ENCODE measurements at places on chromosomes 11 and 22.

- DNase-seq = no peak
These were observed 247.7 kb downstream of the DDX10 start for GRCh38 chr11:108912581-108912980.

DNA sequence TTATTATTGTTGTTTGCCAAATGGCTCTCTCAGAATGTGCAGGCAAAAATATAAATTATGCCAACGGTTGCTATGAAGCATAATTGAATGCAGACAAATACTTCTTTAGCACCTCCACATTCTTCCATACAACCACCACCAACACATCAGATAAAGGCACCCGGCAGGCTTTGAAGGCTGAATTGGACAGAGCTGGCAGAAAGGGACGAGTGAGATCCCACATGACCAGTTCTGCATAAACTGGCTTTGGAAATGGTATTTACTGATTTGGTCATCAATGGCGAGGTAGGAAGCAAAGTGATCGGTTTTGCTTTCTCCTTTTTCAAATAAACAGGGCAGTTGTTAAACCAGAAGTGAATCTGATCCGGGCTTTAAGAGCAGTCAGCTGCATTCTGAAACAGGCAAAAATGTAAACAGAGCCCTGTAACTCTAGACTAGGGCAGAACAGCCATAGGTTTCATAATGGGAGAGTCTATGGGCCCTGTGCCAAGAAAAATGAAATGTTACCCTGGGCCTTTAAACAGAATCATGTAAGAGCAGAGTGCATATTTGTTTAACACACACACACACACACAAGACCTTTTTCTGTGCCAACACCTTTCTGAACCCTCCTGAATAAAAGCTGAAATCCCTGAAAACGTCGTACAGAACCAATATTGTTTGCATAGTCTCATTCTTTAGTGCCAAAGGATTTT, 97.7 kb downstream of the MPPED2 start:
- DNase-seq = no peak

DNA sequence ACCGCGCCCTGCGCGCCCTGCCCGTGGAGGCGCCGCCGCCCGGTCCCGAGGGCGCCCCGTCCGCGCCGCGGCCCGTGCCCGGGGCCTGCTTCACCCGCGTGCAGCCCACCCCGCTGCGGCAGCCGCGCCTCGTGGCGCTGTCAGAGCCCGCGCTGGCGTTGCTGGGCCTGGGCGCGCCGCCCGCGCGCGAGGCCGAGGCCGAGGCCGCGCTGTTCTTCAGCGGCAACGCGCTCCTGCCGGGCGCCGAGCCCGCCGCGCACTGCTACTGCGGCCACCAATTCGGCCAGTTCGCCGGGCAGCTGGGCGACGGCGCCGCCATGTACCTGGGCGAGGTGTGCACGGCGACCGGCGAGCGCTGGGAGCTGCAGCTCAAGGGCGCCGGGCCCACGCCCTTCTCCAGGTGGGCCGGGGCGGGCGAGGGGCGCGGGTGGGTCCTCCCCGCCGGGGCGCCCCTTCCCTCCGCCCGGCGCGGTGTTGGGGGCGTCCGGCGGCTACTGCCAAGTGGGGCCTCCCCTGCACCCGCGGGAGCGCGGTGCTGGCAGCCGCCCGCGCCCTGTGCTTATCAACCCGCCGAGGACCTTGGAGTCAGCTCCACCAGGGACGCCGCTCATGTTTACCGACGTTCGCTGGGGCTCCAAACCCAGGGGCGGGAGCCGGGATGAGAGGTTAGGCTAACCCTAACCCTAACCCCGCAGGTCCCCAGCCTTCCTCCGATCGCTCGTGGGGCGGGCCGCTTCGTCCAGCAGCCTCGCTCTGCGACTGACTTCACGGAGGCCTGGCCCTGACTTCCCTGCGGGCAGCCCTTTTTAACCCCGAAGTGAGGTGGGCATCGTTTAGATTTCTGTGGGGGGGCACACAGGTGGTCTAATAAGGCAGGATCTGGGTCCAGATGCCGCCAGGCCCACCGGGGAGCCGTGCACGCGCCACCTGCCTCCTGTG, 649 bp downstream of the SELENOO start:
- DNase-seq = no peak

DNA sequence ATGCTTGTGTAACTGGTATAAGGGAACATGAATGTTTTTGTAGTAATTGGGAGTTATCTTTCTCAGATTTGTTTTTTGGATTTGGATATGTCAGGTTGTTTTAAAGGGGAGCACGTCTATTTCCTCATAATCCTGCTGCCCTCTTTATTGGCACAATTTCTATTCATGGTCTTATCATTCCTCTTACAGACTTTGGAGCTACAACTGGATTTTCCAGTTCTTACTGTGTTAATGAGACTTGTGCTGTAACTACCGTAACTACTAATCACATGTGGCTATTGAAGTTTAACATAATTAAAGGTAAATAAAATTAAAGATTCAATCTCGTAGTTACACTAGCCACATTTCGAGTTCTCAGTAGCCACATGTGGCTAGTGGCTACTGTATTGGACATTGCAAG, 1.9 kb downstream of the FDX1 start:
- no peak for DNase-seq

DNA sequence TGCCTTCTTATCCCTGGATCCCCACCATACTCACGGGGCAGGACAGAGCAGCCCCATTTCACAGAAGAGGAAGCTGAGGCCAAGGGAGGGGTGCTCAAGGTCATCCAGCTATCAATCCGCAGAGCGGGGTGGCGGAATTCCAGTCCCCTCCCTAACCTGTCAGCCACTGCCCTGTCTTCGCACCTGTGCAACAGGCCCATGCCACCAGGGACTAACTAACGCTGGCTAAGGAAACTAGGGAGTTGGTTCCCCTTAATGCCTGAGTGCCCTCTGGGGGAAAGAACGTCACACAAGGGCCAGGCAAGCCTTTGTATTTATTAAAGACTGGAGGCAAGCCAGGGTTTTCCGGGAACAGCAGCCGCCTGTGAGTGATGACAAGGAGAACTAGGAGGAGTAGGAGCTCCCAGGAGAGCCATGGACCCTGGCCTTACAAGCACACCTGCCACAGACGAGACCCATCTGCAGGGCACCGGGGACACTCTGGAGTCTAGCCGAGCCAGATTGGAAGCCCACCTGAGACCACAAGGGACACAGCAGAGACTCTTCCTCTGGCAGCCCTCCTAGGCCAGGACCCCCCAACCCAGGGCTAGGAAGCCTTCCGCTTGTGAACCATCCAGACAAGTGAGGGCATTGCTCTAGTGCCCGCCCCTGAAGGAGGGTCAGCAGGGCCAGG, 64.4 kb downstream of the MYH9 start:
- no peak for DNase-seq

- no peak for DNase-seq
These were observed 91.9 kb downstream of the SPON1 start for GRCh38 chr11:14054116-14055107.

DNA sequence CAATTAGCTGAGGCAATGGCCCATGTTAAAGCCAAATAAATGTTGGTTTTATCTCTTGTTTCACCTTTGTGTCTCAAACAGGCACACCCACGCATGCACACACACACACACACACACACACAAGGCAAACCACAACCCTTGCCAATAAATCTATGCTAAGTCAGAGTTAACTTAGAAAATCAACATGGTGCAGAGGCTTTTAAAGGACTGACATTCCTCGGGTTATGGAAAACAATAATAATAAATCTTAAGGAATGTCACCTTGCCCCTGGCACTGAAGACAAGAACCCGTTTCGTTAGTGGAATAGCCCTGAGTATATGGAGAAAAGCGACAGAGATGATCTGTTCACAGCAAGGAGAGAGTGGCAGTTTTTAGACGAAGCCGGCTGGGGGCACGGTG, 326.3 kb downstream of the NTM start:
- DNase-seq = no peak

DNA sequence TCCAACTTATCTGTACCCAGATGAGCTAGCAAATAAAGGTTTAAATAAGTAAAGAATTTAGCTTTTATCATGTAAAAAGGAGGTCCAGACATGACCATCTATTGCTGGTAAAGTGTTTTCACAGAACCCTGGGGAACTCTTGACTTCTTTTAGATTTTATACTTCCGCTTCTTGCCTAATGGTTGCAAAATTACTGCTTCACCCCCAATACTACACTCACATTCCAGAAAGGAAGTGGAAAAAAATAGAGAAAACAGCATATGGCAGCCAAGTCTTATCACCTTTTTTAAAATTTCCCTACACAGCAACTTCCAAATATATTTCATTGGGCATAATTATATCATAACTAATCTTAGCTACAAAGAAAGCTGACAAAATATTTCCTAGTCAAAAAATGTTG, 12.1 kb downstream of the BBOX1 start:
- DNase-seq = no peak

DNA sequence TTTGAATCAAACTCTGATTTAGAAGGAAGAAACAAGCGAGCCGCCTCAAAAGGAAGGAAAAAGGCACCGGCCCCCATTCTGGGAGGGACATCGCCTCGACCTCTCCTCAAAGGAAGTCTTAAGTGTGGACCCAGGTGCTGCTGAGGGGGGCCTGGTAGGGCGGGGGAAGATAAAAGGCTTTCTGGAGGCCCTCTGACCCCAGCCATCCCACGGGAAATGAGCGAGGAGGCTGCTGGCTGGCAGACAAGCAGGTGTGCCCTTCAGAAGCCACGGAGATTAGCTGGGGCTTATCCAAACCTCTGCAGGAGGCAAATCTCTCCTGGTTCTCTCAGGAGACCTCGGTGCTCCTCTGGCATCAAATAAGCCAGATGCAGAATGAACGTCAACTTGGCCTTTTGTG, 171.4 kb upstream of the BLID start:
- DNase-seq = no peak

- no peak for DNase-seq
These were observed 92.3 kb upstream of the TEAD1 start for GRCh38 chr11:12581923-12582322.

DNA sequence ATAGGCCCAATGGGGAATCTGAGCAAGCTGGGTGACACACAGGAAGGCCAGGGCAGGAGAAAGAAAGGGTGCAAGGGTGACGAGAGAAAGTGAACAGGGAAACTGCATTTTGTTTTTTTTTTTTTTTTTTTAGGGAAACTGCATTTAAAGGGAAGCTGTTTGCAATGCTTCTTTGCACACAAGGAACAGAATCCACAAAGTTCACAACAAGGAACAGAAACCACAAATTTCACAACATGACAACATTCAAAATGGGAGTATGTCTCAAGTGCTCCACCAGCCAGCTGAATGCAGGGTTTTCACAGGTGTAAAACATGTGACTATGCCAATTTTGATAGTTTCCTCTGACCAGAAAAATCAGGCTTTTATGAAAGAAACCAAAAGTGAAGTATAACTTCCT, 6.8 kb upstream of the PLAAT3 start:
- no peak for DNase-seq

- no peak for DNase-seq
These were observed 24.6 kb upstream of the ACER3 start for GRCh38 chr11:76835928-76836612.

DNA sequence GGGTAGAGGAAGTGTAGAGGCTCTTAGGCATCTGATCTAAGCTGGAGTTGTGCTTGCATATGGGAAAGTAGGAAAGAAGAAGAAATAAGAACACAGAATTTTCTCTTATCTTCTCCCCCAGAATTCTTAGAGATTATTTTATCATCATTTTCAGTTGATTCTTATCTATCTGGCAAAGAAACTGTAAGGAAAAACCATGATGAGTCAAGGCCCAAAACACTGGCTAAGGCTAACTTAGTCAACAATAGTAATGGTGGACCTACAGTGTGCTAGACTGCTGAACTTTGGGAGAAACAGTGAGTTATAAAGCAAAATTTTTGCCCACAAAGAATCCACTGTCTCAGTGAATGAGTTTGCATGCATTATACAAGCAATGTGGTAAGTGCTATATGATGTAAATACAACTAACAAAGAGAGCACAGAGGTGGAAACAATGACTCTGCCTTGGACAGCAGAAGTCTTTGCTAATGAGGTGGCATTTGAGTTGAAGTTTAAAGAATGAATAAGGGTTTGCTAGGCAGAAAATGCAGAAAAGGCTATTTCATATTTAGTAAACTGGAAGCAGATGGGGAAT, 344.5 kb upstream of the PLET1 start:
- DNase-seq = no peak

- no peak for DNase-seq
These were observed 4.2 kb downstream of the RIC8A start for GRCh38 chr11:211741-212140.

DNA sequence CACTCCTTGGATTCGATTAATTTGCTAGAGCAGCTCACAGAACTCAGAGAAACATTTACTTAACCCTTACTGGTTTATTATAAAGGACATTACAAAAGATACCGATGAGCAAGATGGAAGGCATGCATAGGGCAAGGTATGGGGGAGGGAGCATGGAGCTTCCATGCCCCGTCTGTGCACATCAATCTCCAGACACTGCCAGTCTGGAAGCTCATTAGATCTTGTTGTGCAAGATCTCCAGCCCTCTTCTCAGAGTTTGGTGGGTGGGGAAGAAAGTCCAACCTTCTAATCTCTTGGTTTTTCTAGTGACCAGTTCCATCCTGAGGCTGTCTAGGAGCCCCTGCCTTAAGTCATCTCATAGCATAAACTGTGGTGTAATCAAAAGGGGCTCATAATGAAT, 190.7 kb downstream of the UVRAG start:
- no peak for DNase-seq

DNA sequence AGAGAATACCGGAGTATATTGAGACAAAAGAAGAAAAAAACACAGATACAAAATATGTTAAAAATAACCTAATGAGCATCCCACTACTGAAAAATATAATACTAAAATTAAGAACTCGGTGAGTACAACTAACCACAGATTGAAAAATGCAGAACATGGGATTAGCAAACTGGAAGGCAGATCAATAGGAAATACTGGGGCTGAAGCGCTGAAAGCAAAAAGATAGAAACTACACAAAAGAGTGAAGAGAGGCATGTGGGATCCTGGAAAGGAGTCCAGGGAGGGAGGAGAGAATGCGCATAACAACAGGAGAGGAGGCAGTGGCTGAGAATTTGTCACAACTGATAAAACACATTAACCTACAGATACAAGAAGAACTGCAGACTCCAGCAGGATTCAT, 159.3 kb downstream of the EFCAB6 start:
- DNase-seq = no peak

DNA sequence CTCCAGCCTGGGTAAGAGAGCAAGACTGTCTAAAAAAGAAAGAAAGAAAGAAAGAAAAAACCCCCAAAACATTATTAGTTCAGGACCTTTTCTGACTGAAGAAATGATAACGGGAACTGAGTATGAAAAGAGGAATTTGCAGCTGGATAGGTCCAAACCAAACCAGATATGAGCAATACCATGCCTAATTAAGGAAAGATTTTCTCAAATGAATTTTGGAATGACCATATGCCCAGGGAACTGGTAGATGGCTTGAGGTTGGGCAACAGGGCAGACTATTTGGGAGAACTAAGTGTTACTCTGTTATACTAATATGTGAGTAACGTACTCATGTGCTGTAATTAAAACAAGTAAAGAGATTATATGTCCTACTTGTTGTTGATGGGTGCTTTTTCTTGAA, 186.1 kb downstream of the TMEM135 start:
- no peak for DNase-seq
